ENCODE measurements at places on chromosomes 3 and 15.
A peak's percentile ranks its signal among the peaks of the same experiment; 100 is the strongest.

DNA sequence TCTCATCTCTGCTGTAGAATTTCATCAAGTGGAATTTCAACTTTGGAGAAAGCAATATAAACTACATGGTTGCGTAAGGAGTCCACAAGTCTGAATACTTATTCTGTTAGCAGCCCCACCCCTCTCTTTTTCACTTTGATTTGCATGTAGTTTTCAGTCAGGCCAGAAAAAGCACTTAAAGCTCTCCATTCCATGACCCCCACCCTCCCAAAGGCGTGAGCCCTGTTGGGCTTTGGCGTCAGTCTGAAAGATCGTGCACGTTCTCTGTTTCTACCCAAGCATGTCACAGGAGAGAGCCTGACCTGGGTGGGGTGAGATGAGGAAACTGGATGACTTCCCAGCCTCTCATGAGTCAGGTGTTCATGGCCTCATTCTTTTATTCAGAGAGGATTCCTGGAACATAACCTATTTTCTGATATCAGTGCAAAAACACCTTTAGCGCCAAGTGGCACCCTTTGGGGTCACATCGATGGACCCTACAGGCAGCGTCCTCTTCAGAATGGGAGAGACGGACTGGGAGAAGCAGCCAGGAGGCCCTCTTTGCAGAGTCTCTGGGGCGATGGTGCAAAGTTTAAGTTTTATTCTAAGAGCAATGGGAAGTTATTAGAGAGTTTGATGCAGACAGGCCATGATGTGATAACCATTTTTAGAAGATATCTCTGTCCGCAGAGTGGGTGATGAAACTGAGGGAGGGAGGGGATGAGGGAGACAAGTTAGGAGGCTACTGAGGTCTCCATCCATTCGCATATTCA lies 55.8 kb downstream of the LSM3 start:
- DNase-seq = no peak

DNA sequence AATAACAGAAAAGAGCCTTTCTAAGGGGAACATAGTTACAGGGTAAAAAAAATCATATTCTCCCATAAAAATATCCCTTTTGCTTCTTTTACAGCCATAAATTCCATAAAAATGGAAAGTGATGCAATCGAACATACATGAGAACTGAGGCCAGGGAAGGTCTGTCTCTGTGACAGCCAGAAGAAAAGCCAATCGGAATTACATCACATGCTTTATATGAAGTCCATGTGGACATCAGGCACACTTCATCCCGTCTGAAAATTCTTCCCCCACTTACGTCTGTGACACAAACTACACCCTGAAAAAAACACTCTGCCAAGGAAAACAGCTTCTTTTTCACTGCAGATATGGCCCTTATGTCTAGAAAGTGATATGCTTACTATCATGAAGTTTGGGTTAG lies 323.5 kb downstream of the ERC2 start:
- DNase-seq = no peak

- DNase-seq = no peak
These were observed 84.8 kb upstream of the LIMD1 start for GRCh38 chr3:45509768-45510129.

GRCh38 chr3:69425249-69425648 lies 39.4 kb upstream of the FRMD4B start:
- peak; percentile 23 for DNase-seq

GRCh38 chr3:36373084-36373483 lies 7.2 kb upstream of the STAC start:
- no peak for DNase-seq

DNA sequence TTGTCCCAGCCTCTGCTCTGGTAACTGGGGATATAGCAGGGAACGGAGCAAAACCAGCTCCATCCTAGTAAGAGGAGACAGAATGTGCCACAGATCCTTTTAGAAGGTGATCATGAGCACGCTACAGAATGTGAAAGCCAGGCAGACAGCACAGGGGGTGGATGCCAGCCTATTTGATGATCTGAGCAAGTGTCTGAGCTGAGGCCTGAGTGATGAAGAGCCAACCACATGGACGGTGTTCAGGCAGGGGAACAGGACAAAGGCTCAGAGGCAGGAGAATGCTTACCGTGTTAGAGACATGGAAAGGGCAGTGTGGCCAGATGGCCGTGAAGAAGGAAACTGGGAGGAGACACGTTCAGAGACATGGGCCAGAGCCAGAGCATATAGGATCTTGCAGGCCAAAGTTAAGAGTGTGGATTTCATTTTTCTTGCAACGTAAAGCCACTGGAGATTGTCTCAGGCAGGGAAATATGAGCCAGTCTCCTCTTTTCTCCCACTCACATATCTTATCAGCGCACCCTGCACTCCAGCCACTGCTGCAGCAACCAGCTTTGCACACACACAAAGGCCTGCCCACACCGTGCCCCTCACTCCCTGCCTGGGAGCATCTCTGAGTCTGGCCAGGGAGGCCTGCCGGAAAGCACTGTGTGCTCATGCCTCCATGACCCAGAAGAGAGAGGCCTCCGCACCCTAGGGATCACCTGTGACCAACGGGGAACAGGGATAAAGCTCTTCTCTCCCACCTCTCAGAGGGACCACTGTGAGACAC lies 20.1 kb downstream of the RAB43 start:
- DNase-seq = no peak

DNA sequence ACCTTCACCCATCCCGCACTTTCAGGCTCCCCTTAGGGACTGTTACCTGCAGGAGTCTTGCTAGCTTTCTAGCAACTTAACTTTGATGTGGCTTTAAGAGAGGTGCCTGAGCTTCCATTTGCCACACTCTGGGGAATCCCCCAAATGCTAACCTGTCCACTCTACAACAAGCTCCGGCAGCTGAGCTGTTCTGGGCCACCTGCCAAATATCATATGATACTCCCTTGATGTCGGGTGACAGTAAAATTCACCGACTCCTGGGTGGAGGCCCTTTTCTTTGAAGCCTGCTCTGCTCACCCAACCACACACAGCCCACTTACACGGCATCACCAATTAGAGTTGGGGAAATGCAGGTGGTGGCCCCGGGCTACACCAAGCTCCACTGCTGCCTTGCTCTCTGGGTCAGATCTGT lies 38.0 kb upstream of the XCR1 start:
- DNase-seq = peak; percentile 96

- no peak for DNase-seq
These were observed 604.3 kb downstream of the FGF12 start for GRCh38 chr3:192122832-192123594.

DNA sequence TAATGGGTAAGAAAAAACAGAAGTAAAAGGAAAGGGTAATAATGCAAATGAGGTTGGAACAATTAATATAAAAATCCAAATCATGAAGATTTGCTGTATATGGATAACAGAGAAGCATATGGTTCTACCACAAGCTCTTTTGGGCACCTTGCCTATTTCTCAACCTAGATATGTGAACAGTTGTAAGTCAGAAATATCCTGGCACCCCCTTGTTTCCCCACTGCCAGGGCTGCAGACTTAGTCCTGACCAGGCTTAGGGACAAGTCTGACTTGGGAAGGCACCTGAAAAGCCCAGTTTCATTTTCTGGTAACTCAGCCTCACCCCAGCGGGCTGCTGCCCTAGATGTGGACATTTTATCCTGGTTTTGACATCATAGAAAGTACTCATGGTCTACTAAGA lies 183.2 kb upstream of the STAC start:
- no peak for DNase-seq

DNA sequence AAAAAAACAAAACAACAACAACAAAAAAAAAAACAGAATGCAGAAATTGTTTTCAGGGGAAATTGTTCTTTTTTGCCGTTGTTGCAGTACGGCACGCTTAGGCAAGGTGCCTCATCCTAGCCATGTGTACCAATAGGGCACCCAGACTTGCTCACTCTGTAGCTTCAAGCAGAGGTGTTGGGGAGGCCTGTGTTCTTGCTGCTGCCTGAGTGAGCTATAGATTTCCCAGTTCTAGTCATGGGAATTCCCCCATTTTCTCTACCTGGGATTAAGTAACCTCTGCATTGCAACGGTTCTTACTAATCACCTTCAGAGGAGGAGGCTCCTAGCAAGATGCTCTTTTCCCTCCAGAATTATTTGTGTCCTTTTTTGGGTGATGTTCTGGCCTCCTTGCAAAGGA lies 12.9 kb upstream of the PARL start:
- no peak for DNase-seq

DNA sequence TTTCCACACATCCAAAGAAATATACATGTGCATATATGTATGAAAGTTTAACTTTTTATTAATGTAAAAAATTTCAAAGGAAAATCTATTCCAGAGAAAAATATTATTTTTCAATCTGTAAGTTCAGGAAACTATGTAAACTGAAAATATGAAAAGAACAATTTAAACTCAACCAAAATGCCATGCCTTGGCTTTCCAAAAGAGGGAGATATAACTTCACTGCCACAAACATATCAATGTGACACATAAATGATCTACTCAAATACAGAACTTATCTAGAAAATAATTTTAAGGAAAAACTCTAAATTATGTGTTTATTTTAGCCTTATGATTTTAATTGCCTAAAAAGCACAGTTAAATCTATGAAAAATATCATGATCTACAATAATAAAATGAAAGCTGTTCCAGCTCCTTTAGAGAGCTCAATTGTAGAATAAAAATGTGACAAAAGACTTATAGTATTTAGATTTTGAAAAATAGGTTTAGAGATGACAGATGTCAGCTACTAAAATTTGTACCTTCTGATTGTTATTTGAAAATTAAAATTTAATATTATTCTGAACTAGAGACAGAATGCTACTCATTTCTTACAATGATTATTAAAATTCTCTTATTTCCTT lies 94.8 kb downstream of the GBE1 start:
- DNase-seq = peak; percentile 2

DNA sequence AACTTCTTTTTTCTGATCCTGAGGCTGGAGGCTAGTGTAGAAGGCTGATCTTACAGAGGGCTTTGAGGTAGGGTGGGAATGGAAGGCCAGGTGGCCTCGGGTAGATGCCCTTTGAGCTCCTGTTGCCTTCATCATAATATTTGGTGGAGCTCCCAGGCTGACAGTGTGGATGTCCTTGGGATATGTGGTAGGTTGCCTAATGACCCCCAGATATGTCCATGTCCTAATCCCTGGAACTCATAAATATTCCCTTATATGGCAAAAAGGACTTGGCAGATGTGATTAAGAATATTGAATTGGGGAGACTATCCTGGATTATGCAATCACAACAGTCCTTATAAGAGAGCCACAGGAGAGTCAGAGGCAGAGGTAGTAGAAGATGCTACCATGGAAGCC lies 5.5 kb downstream of the ADAMTSL3 start:
- no peak for DNase-seq

- no peak for DNase-seq
These were observed 256.5 kb upstream of the CBLB start for GRCh38 chr3:106125321-106125720.

- no peak for DNase-seq
These were observed 50.6 kb downstream of the NR2C2 start for GRCh38 chr3:14997941-14998340.

DNA sequence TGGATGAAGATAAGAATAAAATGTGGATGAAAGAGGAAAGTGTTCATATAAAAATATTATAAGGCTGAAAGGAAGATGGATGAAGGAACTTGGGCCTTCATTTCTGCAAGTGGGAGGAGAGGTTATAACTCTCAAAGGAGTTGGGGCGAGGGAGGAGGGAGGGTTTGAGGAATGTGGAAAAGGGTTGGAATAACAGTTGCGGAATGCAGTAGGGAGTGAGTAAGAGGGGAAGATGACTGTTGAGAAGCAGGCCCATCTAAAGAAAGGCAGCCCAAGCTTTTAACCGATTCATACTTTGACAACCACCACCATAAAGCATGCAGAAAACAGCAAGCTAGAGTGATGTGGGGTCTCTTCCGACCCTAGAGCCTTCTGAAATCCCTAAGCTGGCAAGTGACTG lies 8.3 kb upstream of the TM4SF4 start:
- DNase-seq = no peak

GRCh38 chr15:67253549-67254237 lies 768 bp downstream of the AAGAB start:
- no peak for DNase-seq

- peak; percentile 57 for DNase-seq
These were observed 1.5 kb downstream of the MSL2 start for GRCh38 chr3:136194409-136195257.

GRCh38 chr3:8320711-8321458 lies 180.7 kb upstream of the LMCD1 start:
- DNase-seq = no peak
